ENCODE measurements at places on chromosomes 5 and 9.

- DNase-seq = no peak
Observed at GRCh38 chr5:109450129-109450877, 40.5 kb upstream of the PJA2 start.

DNA sequence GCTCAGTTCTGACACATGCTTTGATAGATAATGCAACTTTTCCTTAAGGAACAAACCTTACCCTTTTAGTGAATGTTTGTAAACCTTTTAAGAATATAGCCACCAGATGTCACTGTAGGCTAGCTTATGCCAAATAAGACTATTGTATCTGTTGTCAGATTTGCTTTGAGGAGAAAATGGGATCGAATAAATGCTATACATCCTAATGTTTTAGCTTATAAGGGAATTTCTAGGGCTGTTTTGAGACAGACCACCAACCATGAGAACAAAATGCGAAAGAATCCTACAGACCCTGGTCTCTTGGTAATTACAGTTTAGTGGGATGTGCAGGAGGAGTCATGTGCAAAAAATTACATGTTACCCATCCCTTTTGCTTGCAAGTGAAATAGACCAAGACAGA is 127.6 kb upstream of the NMUR2 start:
- DNase-seq = no peak

- DNase-seq = no peak
Observed at GRCh38 chr5:27479859-27480258, 441.5 kb upstream of the CDH9 start.

GRCh38 chr5:160480652-160481051 is 59.0 kb downstream of the PTTG1 start:
- no peak for DNase-seq

DNA sequence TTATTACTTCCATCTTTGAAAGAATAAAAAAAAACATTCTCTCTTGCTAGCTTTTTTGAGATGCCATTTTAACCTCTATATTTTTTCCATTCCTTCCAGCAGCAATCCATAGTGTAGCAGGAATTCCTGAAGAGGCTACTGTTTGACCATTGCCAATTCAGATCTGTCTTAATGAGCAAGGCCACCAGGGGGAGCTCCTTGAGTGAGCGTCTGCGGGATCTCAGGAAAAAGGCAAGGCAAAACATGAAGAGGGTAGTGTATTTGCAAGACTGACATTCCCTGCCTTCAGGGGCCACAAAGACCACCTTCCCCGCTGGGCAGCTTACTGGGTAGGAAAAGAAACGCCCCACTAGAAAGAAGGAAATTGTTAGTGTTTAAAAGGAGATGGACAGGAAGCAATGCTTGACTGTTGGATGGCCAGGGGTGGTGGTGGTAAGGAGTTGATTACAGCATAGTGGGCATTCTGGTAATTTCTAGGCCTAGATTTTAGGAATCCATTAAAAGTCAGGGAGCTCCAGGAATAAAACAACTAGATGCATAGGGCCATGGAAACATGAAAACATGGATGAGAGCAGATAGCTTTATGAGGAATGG is 206.6 kb upstream of the HAPLN1 start:
- DNase-seq = no peak

- DNase-seq = no peak
Observed at GRCh38 chr5:128483738-128484137, 54.3 kb downstream of the FBN2 start.

GRCh38 chr5:135212361-135213026 is 178.5 kb upstream of the PITX1 start:
- DNase-seq = no peak

- no peak for DNase-seq
Observed at GRCh38 chr5:154166901-154167791, 23.4 kb upstream of the GALNT10 start.

DNA sequence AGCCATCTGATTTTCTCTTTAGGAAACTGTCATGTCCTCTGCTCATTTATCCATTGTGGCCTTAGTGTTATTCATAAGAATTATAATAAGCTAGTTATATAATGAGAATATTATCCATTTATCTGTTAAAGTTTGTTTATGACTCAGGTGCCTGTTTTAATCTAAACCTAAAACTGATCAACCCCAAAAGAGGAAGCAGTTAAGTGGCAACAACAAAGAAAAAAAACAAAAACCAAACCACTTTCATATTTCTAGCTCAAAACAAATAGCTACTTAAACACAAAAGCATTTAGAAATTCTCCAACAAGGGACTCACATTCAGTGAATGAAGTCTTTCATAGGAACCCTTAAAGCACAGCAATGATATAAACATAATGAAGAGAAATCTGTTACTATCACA is 116.4 kb downstream of the APBA1 start:
- no peak for DNase-seq

GRCh38 chr9:13675638-13676000 is 396.1 kb upstream of the MPDZ start:
- no peak for DNase-seq

DNA sequence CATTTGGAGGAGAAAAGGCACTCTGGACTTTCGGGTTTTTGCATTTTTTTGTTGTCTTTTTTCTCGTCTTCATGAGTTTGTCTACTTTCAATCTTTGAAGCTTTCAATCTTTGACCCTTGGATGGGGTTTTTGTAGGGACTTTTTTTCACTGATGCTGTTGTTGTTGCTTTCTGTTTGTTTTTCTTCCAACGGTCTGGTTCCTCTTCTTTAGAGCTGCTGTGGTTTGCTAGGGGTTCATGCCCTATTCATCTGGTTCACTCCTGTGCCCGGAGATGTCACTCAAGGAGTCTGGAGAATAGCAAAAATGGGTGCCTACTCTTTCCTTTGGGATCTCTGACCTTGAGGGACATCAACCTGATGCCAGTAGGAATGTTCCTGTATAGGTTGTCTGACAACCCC is 378.6 kb upstream of the TYRP1 start:
- no peak for DNase-seq

DNA sequence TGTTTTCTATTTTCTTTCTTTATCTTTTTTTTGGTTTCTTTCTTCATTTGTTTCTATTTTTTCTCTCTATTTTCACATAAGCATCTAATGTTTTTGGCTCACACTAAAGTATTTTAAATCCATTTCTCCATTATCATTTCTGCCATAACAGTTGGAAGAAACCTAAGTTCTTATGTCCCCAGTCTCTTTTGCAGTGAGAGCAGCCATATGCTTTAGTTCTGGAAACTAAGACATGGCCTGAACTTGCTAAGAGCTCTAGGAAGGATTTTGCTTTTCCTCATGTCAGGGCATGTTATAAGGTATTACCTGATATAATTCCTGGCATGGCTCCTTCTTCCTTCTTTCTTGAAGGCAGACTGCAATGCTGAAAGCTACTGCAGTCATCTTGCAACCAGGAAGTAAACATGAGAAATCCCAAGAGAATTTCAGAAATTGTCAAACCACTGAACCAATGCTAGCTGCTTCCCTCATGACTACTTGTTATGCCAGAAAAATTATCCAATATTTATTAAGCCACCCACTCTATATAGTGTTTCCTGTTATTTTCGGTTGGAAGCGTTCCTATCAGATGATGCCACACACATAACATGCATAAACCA is 171.1 kb downstream of the TAF11L14 start:
- DNase-seq = no peak
